ENCODE measurements at places on chromosomes 11 and 22. TPM values are rescaled to one million over a fixed set of nuclear protein-coding genes. Genes with fewer than 3 reads are reported as not detected.
A peak's percentile ranks its signal among the peaks of the same experiment; 100 is the strongest.

DNA sequence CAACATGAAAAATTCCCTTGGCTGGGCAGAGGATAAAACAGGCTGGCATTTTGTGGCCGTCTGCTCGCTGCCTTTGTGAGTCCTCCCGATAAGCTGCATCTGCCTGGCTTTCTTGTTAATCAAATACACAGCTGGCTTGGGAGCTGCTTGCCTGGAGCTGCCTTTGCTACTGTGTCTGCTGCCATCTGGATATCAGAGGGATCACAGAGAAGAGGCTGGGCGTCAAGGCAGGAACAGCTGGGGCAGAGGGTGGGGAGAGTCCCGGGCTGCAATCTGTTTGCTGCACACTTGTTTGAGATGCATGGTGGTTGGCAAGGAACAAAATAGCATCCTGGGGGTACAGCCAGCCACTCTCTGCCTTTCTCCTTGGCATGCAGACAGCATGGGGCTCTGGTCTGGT is 36.0 kb downstream of the COMMD9 start:
- H3K27me3 ChIP-seq: peaks cover 28% of the 10 kb centered on the region
- H3K36me3 ChIP-seq: no peaks in the 10 kb centered on the region
- no peaks in the 10 kb centered on the region for H3K4me1 ChIP-seq
- no peak overlapping the region for H3K4me3 ChIP-seq
- H3K27ac ChIP-seq: no peak overlapping the region

GRCh38 chr11:61908730-61909316 is 8.5 kb downstream of the RAB3IL1 start:
- no peaks in the 10 kb centered on the region for H3K36me3 ChIP-seq
- no peak overlapping the region for H3K4me3 ChIP-seq
- DNase-seq: peak; percentile 39
- H3K27me3 ChIP-seq: no peaks in the 10 kb centered on the region
- no peak overlapping the region for H3K27ac ChIP-seq

DNA sequence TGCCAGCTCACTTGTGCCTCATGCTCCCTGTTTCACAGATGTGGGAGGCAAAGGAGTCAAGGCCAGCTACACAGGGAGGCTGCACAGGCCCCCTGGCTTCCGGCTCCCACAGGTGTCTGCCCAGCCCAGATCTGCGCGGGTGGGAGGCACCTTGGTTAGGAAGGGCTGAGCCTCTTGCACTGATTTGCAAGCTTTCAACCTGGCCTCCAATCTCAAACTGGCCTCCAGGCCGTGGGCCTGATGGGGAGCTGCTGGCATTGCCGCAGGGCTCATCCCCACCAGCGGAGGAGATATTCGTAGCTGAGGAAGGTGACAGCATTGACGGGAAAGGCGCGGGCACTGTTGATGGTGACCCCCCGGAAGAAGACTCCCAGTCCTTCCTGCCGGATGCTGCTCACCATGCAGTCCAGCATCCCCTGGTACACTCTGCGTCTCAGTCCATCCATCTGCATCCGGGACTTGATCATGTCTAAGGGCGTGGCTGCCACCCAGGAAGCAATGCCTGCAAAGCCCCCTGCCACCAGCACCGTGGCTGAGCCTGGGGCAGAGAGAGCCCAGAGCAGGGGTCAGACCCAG is 6.2 kb downstream of the SLC25A45 start:
- H3K4me1 ChIP-seq: peaks cover 9% of the 10 kb centered on the region
- H3K27ac ChIP-seq: no peak overlapping the region
- no peaks in the 10 kb centered on the region for H3K36me3 ChIP-seq
- H3K4me3 ChIP-seq: no peak overlapping the region
- no peak for DNase-seq
- no peaks in the 10 kb centered on the region for H3K27me3 ChIP-seq

- no peak for DNase-seq
- peak overlapping the region; percentile 42 for H3K27ac ChIP-seq
- peaks cover 38% of the 10 kb centered on the region for H3K36me3 ChIP-seq
- no peaks in the 10 kb centered on the region for H3K27me3 ChIP-seq
- peaks cover 4% of the 10 kb centered on the region for H3K4me1 ChIP-seq
Measured at GRCh38 chr22:30947816-30948454, 20.6 kb downstream of the MORC2 start.

DNA sequence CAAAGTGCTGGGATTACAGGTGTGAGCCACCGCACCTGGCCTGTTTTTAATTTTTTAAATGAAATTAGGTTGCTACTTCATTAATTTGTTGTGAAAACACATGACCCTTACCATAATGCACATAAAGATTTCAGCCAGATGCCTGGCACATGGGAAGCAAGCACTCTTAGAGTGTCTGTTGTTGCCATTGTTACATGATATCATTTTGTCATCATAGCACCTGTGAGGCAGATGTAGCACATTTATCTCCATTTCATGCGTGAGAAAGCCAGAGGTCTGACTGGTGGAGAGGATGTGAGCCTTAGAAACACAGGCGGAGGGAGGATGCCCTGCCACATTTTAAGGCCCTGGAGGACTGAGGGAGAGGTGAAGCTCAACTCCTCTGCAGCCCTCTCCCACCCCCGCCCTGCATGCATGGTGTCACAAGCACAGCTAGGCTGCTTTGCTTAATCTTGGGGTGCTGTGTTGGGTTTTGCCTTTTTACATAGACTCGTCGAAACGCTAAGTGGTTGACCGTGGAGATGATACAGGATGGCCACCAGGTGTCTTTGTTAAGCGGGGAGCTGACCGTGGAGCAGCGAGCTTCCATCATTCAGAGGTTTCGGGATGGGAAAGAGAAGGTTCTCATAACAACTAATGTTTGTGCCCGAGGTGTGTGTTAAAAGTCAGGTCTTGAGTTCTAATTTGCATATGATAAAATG is 14.0 kb downstream of the DDX25 start:
- DNase-seq: no peak
- peaks cover 10% of the 10 kb centered on the region for H3K27me3 ChIP-seq
- no peaks in the 10 kb centered on the region for H3K4me1 ChIP-seq
- no peak overlapping the region for H3K27ac ChIP-seq

DNA sequence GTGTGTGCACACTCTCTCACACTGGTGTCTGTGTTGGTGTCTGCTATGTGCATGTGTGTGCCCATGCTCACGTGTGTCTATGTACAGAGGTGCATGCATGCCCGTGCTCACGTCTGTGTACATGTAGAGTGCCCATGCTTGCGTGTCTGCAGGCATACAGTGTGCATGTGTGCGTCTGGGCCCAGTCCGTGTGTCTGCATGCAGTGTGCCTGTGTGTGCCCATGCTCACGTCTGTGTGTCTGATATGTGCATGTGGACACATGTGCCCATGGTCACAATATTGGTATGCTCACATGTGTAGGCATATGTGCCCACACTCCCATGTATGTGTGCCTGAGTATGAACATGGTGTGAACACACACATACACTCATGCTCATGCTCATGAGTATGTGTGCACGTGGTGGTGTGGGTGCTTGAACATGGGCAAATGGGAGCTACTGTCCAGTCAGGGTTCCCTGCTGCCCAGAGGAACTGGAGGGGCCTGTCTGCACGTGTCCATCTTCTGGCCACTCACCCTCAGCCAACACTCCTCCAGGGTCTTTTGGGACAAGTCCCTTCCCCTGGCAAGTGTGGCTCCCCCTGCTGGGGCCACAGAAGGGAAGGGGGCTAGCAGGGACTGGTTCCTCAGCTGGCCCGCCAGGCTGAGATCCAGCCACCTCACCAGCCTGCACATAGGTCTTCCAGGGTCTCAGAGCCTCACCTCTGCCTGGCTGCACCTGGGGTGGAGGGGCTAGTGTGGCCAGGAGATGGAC is 7.3 kb upstream of the TBX1 start:
- no peaks in the 10 kb centered on the region for H3K36me3 ChIP-seq
- H3K27ac ChIP-seq: no peak overlapping the region
- peaks cover 77% of the 10 kb centered on the region for H3K27me3 ChIP-seq

GRCh38 chr11:19829109-19829837 is 116.6 kb downstream of the NAV2 start:
- H3K4me1 ChIP-seq: peaks cover 13% of the 10 kb centered on the region
- no peak overlapping the region for H3K4me3 ChIP-seq
- H3K27me3 ChIP-seq: no peaks in the 10 kb centered on the region
- DNase-seq: peak; percentile 31
- H3K36me3 ChIP-seq: no peaks in the 10 kb centered on the region

- no peaks in the 10 kb centered on the region for H3K36me3 ChIP-seq
- no peak overlapping the region for H3K27ac ChIP-seq
- no peaks in the 10 kb centered on the region for H3K27me3 ChIP-seq
Measured at GRCh38 chr22:33841281-33842005, 78.8 kb downstream of the LARGE1 start.

DNA sequence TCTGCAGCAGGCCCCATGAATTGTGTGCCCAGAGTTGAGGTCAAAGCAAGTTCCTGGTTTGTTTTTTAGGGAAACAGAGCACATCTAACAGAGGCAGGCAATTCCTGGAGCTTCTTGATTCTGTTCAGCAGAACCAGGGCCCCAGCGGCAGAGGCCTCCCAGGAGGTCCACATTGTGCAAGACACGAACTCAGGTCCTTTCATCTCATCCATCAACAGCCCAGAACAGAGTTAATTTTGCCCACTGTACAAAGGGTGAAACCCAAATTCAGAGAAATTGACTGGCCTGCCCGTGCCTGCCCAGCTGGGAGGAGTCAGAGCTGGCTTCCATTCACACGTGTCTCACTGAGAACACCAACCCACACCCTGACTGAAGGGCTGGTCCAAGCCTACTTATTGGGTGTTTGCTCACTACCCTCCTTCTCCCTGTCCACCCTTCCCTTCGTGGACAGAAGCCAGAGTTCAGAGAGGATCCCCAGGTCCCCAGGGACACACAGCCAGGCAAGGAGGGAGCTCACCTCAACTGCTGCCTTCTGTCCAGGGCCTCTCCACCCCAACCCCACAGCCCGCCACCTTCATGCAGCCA is 607.1 kb downstream of the TBC1D22A start:
- no peaks in the 10 kb centered on the region for H3K27me3 ChIP-seq
- H3K36me3 ChIP-seq: no peaks in the 10 kb centered on the region
- no peak overlapping the region for H3K27ac ChIP-seq
- no peak overlapping the region for H3K4me3 ChIP-seq
- H3K4me1 ChIP-seq: no peaks in the 10 kb centered on the region

- H3K27me3 ChIP-seq: peaks cover 20% of the 10 kb centered on the region
- no peak for DNase-seq
- no peak overlapping the region for H3K4me3 ChIP-seq
- H3K27ac ChIP-seq: no peak overlapping the region
Measured at GRCh38 chr11:35583126-35583525, 35.1 kb upstream of the FJX1 start.

DNA sequence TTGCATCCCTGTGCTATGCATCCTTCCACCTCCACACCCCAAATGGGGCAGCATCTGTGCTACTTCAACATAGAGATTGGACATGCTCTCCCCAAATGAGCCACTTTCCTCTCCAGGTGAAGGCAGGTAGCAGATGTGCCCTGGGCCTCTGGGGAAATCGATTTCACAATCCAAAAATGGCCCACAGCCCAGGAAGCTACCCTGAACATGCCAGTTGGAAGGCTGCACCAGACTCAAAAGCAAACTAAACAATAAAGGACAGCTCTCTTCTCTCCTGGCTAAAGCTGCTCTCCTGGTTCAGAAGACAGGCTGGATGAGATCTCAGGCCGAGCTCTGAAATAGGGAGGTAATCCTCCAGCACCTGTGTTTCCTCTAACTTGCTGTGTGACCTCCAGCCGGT is 19.7 kb downstream of the ISX start:
- H3K36me3 ChIP-seq: peaks cover 21% of the 10 kb centered on the region
- H3K4me3 ChIP-seq: no peak overlapping the region
- no peak for DNase-seq
- no peak overlapping the region for H3K27ac ChIP-seq
- no peaks in the 10 kb centered on the region for H3K27me3 ChIP-seq
- H3K4me1 ChIP-seq: no peaks in the 10 kb centered on the region

DNA sequence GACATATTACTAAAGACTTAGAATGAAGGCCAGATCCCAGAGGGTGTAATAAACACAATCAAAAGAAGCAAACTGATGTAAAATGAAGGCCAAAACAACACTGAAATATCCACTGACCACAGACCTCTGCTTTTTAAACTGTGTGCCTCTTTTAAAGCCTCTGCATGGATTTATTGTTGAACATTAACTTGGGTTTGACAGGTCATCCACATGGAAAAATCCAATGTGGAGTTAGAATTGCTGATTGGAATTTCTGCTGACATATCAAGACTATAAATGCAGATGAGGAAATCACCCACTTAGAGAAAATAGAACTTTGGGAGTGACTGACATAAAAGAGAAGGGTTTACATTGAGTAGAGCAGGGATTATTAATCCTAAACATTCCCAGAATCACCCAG is 853.9 kb upstream of the RAG2 start:
- DNase-seq: no peak
- no peak overlapping the region for H3K4me3 ChIP-seq
- no peaks in the 10 kb centered on the region for H3K4me1 ChIP-seq
- H3K36me3 ChIP-seq: no peaks in the 10 kb centered on the region

DNA sequence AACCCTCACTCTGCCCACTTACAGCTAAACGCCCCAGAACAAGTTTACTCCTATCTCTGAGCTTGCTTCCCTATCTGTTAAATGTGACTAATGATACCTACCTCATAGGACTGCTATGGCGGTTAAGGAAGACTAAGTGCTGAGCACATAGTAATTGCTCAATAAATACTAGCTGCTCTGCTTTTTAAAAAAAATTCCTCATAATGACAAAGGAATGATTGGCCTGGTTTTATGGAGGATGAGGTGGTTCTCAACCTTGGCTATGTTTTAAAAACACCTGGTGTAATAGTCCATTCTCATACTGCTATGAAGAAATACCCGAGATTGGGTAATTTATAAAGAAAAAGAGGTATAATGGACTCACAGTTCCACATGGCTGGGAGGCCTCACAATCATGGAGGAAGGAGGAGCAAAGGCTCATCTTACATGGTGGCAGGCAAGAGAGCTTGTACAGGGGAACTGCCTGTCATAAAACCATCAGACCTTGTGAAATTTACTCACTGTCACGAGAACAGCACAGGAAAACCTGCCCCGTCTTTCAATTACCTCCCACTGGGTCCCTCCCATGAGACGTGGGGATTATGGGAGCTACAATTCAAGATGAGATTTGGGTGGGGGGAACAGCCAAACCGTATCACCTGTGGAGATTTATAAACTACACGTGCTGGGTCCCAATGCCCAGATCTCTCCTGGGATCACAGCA is 127.2 kb upstream of the SYT13 start:
- H3K27me3 ChIP-seq: peaks cover 29% of the 10 kb centered on the region
- H3K27ac ChIP-seq: no peak overlapping the region
- DNase-seq: no peak
- H3K4me1 ChIP-seq: no peaks in the 10 kb centered on the region
- H3K36me3 ChIP-seq: no peaks in the 10 kb centered on the region

- H3K4me3 ChIP-seq: no peak overlapping the region
- H3K27me3 ChIP-seq: no peaks in the 10 kb centered on the region
- H3K4me1 ChIP-seq: peaks cover 47% of the 10 kb centered on the region
- H3K36me3 ChIP-seq: no peaks in the 10 kb centered on the region
- peak; percentile 61 for DNase-seq
Measured at GRCh38 chr11:65478388-65479183, 20.3 kb upstream of the MALAT1 start.

ZNF215 gene
- total RNA-seq: 1.1 TPM

DEPDC7 gene
- total RNA-seq: 4.5 TPM

PGA5 gene
- total RNA-seq: not detected

YIF1A gene
- 75.5 TPM for total RNA-seq

FGF3 gene
- not detected for total RNA-seq
